ENCODE measurements at places on chromosomes 16 and 17.
A peak's percentile ranks its signal among the peaks of the same experiment; 100 is the strongest.

DNA sequence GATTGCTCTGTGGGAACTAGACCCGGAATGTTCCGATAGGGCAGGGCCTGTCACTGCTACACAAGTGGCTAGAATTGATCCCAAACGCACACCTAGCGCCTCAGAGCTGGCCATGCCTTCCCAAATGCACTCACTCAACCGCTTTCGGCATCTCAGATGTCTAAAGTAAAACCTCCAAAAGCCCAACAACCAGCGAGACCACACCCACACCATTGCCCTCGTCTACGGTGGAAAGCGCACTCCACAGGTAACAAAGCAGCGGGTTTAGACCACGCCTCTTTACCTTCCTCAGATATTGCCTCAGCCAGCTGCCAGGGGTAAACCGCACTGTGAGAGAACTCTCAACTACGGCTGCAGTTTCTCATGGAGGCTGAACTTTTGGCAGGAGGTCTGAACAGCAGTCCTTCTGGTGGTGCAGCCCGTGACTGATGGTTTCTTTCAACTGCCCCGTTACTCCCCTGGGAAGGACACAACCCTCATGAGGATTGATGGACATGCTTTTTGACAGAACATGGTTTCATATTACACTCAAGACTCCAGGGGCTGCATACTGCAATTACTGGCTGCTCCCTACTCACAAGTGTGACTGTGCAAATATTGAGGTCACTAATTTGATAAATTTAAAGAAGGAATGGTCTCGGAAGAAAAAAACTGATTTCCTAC is 34.5 kb downstream of the USP7 start:
- DNase-seq: no peak

DNA sequence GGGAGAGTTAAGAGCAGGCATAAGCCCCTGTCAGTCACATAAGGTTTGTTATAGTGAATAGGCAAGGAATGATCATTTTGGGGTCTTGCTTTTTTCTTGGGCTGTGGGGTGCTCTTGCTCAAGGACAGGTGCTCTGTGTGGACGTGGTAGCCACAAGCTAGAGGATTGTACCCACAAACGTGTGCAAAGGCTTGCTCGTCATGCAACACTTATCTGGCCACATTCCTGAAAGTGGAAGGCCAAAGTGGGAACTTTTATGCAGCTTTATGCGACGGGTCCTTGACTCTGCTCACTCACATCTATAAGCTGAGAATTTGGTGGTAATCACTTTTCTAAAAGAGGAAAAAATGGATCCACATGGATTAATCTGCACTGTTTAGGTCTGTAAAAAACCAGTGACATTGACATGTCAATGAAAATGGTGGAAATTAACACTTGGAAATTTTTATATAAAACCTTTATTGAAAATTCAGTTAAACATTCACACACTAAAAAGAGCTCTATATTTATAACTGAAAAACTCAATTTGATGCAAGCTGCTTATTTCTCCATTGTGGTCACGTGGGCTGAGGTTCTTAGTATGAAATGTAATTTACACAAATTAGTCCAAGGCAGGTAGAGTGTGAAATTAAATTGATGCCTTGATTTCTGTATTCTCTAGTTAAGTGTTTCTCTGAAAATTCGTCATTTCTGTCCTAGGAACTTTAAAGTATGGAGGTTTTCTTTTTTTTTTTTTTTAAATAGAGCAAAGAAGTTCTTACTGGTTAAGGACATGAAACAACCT is 162.3 kb downstream of the MSI2 start:
- no peak for DNase-seq

GRCh38 chr17:78678222-78678557 is 101.0 kb upstream of the DNAH17 start:
- DNase-seq: peak; percentile 63

DNA sequence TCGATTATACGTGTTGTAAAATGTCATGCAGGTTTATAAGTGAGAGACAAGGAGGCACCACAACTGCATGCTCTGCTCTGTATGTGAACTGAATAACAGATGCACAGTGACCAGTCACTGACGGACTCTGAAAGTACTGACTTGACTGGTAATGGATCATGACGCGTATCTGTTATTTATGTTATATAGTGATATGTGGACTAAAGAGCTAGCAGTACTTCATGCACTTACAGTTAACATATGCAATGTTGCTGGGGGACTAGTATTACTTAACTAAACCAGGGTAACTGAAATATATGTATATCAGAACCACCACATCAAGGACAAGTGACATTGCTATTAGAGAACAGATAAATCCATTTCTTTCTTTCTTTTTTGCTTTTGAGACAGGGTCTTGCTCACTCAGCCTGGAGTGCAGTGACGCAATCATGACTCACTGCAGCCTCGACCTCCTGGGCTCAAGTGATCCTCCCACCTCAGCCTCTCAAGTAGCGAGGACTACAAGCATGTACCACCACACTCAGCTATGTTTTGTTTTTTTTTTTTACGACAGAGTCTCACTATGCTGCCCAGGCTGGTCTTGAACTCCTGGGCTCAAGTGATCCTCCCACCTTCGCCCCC is 17.2 kb downstream of the COIL start:
- no peak for DNase-seq

DNA sequence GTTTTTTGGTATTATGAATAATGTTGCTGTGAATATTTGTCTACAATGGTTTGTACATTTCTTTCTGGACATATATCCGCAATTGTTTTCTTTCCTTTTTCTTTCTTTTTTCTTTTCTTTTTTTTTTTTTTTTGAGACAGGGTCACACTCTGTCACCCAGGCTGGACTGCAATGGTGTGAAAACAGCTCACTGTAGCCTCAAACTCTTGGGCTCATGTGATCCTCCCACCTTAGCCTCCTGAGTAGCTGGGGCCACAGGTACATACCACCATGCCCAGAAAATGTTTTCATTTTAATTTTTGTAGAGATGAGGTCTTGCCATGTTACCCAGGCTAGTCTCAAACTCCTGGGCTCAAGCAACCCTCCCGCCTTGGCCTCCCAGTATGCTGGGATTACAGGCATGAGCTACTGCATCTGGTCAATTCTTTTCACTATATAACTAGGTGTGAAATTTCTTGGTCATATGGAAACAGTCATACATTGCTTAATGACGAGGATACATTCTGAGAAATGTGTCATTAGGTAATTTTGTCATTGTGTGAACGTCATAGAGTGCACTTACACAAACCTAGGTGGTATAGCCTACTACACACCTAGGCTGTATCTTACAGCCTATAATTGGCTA is 15.2 kb downstream of the IL21R start:
- DNase-seq: no peak

DNA sequence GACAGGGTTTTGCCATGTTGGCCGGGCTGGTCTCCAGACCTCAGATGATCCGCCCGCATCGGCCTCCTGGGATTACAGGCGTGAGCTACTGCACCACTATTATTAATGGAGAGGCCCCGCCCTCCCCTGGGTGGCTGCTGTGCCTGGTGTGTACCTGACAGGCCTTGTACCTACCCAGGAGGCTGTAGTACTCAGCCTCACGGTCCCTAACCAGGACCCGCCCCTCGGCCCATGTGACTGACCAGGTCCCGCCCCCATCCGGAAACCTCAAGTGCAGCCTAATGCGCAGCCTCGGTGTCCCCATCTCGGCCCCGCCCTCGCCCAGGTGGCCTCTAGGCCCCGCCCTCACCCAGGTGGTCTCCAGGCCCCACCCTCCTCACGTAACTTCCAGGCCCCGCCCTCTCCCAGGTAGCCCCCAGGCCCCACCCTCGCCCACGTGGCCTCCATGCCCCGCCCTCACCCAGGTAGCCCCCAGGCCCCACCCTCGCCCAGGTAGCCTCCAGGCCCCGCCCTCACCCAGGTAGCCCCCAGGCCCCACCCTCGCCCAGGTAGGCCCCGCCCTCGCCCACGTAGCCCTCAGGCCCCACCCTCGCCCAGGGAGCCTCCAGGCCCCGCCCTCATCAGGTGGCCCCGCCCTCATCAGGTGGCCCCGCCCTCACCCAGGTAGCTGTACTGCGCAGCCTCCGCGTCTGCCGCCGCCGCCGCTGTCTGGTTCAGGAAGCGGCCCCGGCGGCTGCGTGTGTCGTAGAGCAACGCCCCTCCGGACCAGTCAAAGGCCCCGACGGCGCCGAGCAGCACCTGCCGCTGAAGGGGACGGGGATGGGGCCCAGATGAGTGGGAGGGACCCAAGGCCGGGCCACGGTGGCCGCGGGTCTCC is 31.0 kb downstream of the HASPIN start:
- DNase-seq: peak; percentile 70

DNA sequence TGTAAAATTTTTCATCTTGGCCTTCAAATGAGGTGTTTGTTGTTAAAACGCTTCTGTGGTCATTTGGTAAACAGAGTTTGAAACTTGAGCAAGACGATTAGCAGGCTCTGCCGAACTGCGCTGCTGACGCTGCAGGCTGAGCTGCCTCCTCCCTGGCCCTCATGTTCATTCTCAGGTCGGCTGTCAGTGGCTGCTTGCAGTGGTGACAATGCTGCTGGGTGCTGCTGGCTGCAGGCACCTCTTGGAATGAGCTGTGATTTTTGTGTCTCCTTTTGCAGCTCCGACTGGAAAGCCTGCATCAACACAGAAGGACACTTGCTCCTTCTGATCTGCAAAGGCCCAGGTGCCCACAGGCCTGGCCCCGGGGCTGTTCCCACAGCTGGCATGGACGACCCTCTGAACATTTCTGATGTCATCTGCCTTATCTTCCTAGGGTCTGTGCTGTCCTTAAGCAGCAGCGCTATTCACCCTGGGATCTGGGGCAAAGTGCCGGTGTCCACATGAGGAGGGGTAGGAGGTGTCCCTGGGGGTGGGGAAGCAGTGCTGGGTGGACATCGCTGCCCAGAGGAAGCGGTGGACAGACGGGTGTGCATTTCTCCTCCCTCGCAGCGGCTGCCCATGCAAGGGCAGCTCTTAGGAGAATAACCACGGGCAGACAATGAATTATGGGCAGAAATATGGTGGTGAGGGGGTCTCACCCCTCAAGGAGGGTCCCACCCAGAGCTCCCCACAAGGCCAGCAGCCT is 23.1 kb upstream of the OSGIN1 start:
- no peak for DNase-seq

DNA sequence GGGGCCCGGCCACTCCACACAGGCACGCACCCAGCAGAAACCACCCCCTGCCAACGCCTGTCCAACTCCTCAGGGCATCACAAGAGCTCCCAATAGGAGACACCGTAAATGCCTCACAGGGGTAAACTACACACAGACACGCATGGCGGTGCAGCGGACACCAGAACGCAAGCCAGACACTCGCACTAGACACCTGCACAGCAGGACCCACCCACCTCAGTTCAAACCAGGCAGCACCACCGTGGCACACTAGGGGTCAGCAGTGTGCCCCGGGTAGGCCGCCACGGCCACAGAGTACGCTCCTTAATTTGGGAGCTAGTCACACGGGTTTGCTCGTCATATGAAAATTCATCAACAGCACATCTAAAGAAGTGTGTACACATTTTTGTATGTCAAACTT is 3.4 kb downstream of the SLC38A10 start:
- peak; percentile 73 for DNase-seq

DNA sequence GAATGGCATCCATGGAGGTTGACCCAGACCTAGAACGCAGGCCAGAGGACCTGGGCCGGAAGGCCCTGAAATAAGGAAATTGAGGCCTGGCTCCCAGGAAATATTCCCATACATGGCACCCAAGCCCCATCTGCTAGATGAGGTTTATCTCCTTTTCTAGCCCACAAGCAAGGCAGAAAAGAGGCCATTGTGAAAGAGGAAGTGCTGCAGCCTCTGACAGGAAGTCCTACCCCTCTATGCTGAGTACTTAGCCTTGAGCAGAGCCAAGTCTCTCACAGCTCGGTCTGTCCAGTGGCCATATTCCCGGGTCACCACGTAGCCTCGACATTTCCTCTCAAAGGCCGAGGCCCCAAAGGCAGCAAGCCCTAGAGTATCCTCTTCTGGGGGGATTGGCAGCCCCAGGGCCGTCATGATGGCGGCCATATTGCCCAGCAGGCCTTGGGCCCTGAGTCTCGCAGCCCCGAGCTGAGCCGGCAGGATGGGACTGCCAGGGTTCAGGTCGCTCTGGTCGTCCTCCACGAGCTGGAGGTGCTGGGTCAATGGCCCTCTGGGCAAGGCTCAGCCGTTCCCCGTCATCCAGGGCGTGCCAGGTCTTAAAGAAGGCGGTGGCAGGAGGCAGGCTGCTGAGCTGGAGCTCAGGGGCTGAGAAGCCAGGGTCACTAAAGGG is 7.8 kb downstream of the CTF1 start:
- no peak for DNase-seq

DNA sequence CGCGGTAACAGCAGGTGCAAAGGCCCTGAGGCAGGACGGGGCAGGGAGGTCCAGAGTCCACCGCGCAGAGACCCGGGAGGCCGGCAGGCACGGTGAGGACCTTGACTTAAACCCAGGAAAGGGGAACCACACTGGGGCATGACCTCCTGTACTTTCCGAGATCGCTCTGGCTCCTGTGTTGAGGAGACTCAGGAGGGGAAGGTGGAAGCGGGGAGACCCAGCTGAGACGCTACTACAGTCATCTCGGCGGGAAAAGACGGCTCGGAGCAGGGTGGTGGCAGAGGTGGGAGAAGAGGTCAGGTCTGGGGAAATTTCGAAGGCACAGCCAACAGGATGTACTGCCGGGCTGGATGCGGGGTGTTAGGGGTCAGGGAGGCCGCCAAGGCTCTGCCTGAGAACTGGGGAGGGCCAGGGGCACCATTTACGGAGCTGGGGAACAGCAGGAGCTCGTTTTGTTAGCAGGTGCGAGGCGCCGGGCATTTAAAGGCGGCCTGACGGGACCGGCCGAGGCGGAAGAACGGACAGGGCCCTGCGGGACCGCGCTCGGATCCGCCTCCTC is 22.3 kb downstream of the NPTX1 start:
- DNase-seq: no peak

GRCh38 chr17:29283496-29283895 is 10.5 kb downstream of the NUFIP2 start:
- no peak for DNase-seq

GRCh38 chr16:71961066-71962039 is 38.8 kb downstream of the PKD1L3 start:
- DNase-seq: peak; percentile 94

GRCh38 chr16:11051430-11051829 is 107.1 kb downstream of the CLEC16A start:
- no peak for DNase-seq

- peak; percentile 63 for DNase-seq
Observed at GRCh38 chr17:21201298-21201595, 12.7 kb downstream of the TMEM11 start.

- DNase-seq: no peak
Observed at GRCh38 chr17:13540546-13540945, 61.2 kb downstream of the HS3ST3A1 start.

- peak; percentile 89 for DNase-seq
Observed at GRCh38 chr17:50026837-50027171, 29.1 kb upstream of the ITGA3 start.

DNA sequence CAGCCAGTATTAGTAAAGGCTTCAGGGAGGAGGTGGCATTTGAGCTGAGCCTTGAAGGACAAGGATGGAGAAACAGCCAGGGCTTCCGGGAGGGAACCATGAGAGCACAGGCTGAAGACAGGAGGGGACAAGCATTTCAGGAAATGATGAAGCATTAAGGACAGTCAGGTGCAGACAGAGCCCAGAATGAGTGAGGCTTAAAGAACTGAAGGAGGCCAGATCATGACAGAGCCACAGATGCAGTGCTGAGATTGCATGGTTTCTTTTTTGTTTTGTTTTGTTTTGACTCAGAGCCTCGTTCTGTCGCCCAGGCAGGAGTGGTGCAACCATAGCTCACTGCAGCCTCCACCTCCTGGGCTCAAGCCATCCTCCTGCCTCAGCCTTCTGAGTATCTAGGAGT is 211.5 kb downstream of the SOX9 start:
- DNase-seq: no peak

- DNase-seq: no peak
Observed at GRCh38 chr17:76914937-76915336, 46.7 kb downstream of the MGAT5B start.

All from tongue (tissue), 3 donors.